ENCODE measurements at places on chromosomes 3 and 15.

- DNase-seq = peak; percentile 77
These were observed 60.6 kb upstream of the XCR1 start for GRCh38 chr3:46087871-46088270.

DNA sequence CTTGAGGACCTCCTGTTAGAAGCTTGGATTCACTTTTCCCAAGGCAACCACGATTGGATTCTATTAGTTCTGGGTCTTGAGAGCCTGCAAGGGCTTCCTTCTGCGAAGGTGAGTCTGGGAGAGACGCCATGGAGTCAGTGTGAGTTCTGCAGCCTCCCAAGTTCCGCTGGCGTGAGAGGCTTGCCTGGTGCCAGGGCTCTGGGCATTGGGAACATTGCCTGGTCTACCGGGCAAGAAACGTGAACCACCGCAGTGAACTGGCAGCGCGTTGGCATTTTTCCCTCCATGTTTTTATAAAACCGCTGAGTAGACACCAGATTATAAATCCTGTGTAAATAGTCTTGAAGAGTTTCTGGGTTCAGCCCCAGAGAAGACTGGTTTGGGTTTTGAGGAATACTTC lies 160.9 kb downstream of the IGF1R start:
- DNase-seq = no peak

DNA sequence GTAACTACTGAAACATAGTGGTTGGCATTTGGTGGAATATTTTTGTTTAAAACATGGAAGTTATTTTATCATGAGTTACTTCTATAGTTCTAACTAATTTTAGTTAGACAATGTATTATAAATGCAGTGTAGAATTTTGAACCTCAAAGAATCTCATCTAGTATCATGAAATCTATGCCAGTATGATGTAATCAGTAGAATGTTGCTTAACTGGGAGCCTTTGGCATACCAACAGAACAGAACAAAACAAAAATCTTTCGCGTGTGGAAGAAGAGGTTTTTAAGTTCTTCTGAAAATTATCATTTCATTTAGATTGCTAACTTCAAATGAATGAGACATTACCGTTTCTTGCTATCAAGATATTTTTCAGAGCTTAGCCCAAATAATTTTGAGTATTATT lies 98.4 kb upstream of the LRRFIP2 start:
- DNase-seq = no peak

GRCh38 chr3:11641683-11642430 lies 1.9 kb downstream of the VGLL4 start:
- no peak for DNase-seq

DNA sequence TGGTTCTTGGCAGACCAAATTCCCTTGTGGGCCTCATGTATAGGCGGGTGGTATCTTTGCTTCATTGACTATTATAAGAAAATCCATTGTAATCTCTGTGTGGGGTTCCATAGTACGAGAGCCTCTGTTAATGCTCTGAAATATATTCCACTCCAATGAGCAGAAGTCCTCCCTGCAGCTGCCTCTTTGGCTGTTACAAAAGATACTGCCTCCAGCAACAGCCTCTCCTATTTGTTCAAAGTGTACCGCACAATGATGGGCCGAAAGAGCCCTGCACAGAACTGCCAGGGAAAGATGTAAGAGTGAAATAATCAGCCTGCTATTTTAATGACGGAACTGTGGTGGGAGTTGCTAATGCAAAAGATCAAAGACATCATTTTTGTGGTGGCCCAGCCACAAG lies 48.9 kb downstream of the GRK7 start:
- DNase-seq = no peak

- DNase-seq = no peak
These were observed 271.6 kb downstream of the ERC2 start for GRCh38 chr3:56196700-56197099.

- no peak for DNase-seq
These were observed 25.4 kb downstream of the PPP2R3A start for GRCh38 chr3:135990903-135991302.

GRCh38 chr3:150433347-150433746 lies 25.2 kb downstream of the TSC22D2 start:
- DNase-seq = no peak

DNA sequence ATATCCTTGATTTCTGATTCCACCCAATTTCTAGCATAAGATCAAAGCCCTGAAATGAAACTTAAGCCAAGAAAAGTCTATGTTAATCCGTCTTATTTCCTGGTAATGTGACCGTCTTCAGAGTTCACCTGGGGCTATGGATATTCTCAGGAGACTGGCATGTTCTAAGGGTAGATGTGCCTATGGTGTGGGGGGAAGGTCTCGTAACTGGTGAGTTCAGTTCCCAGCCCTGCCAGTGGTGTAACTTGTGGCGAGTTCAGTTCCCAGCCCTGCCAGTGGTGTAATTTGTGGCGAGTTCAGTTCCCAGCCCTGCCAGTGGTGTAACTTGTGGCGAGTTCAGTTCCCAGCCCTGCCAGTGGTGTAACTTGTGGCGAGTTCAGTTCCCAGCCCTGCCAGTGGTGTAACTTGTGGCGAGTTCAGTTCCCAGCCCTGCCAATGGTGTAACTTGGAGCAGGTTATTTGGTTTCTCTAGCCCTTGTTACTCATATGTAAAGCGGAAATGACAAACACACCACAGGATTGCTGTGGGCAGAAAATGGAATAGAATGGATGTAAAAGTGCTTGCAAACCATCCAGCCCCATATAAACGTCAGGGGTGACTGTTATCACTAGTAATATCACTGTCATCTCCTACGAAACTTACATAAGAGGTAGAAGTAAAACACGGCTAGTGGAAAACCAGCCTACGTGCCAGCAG lies 30.4 kb downstream of the SLC51A start:
- no peak for DNase-seq

DNA sequence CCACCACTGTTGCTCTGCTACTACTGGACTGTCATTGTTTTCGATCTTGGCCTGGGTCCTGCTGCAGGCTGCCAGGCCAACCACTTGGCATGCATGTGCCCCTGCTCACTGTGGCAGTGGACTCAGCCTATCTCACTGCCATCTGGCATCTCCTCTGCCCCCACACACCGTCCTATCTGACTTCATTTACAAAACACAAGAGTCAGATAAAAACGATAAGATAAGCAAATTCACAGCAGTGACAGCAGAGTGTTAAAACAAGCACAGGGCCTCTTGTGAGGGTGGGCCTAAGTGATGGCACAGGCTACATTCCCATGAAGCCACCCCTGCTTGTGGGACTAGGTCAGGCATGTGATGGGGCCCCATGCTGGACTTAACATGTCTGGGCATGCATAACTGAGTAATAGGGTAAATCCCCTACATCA lies 68.1 kb downstream of the CRYGS start:
- peak; percentile 74 for DNase-seq

Data from spinal cord (tissue), 10 donors.